Left ventricle myocardium superior (tissue), 1 donor: ENCODE measurements at places on chromosomes 7 and 10. TPM values are rescaled to one million over a fixed set of nuclear protein-coding genes. Genes with fewer than 3 reads are reported as not detected.

CUZD1 gene
- 0.12 TPM for total RNA-seq

AGBL3 gene
- 1.1 TPM for total RNA-seq

FAM180A gene
- total RNA-seq = 11.4 TPM

SPDYE5 gene
- total RNA-seq = not detected

DENND11 gene
- total RNA-seq = 10.8 TPM

TUBB8 gene
- not detected for total RNA-seq

RSPH10B2 gene
- total RNA-seq = not detected

STAMBPL1 gene
- total RNA-seq = 2.4 TPM

PNLIP gene
- not detected for total RNA-seq

IFIT5 gene
- total RNA-seq = 8.1 TPM

SLC16A9 gene
- total RNA-seq = 0.40 TPM

CYP3A4 gene
- total RNA-seq = not detected

NPTX2 gene
- total RNA-seq = 2.1 TPM

ANKRD61 gene
- 0.20 TPM for total RNA-seq

AMPH gene
- 2.1 TPM for total RNA-seq

ST8SIA6 gene
- total RNA-seq = 7.4 TPM

ZNF239 gene
- 2.2 TPM for total RNA-seq

RBM28 gene
- 36.0 TPM for total RNA-seq

CPA1 gene
- not detected for total RNA-seq

PPP1R17 gene
- total RNA-seq = not detected

SORCS1 gene
- total RNA-seq = 2.3 TPM

DNA sequence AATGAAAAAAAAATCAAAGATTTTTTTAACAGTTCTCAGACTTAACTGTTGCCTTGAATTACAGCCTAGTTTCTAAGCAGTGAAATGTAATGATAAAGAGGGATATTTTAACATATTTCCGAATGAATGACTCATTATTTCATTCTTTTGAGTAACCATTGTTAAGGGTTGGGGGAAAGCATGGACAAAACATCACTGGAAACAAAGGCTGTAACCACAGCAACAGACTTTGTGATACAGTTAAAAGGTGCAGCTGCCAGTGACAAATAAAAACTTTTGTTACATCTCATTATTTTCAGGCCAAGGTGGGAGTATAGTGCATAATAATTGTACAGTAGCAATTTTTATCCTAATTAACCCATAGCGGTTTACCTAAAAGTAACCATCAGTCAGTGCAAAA, 172.6 kb downstream of the LRRTM3 start:
- DNase-seq = no peak

DNA sequence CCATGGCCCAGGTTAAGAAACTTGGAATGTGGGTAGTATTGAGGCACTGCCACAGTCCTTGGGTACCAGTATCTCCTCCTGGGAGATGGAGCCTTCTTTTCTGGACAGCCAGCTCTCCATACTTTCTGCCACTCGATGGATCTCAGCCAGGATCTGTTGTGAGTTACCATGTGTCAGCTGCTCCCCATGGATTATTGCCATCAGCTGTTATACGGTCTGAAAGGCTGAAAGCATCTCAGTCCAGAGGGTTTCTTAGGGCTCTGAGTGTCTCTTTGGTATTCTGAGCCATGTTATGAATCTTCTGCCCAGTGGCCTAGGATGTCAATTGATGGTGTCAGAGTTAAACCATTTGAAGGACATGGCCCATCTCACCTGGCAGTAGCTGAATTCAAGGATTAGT, 197.5 kb downstream of the C7orf25 start:
- DNase-seq = no peak

DNA sequence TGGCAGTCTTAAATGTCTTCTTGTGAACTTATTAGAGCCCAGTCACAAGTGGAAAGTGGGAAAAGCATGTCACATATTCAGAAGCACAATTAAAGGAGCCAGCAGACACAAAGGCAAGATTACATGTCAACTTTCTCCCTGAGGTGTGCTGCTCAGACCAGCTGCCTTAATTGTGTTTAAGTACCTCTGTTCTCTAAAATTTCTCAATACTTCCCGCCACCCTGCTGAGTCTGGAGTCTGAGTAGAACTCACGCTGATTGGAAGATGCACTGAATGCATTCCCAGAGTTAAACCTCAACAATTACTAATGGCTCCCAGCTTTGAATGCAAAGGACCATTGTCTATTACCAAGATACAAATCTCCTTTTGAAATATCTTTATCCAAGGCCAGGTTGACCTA, 166.4 kb upstream of the COBL start:
- DNase-seq = no peak

- no peak for DNase-seq
Measured at GRCh38 chr10:560314-560992, 129.0 kb downstream of the DIP2C start.

DNA sequence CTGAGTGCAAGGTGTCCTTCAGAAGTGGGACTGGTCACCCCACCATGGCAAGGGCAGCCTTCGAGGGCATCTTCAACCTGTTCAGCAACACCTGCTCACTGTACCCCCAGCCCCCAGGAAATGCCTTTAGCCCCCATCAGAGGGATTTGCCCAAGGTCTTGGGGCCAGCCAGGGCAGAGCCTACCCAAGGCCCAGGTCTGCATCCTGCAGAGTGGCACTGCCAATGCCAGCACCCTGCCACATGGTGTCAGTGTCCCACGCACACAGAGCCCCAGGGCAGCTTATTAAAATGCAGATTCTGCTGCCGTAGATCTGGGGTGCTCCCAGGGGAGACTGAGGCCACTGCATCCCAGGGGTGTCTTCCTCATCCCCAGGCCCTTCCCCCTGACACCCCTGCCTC, 106.2 kb upstream of the KCTD7 start:
- DNase-seq = no peak

DNA sequence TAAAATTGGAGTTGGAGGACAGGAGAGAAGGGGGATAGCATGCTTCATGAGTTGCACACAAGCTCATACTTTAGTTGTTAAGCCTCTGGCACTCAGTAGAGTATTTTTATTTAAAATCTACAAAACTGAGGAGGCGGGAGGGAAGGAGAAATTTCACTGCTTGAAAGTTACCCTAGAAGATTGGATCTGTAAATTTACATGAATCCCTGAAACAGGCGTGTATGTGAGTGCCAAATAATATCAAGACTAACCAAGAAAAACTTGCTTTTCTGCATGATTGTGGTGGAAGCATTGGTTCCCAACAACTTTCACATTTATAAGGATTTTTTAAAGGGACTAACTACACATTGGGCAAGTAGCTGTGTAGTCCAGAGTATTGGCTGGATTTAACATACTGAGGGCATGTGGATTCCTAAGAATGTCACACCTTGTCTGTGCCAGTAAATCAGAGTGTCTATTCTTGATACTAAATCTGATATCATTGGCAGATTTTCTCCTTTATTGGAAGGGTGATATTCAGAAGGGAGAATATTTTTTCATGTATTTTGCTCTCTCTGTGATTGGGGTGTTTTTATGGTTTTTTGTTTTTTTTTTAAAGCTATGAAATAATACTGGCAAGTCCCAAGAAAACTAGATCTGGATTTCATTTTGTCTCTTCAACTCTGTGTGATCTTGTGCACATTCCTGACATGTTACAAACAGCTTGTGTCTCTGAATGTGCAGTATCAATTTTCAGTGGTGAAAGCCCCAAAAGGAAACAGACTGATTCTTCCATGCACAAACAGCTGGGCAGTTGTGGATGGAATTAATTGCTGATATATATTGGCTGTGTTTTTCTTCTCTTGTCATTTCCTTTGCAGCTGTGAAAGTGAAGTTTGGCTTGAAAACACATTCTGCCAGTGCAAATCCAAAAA, 67.2 kb downstream of the ADD3 start:
- no peak for DNase-seq

- DNase-seq = no peak
Measured at GRCh38 chr10:18968159-18968558, 80.4 kb upstream of the MALRD1 start.

GRCh38 chr7:156754201-156754600, 113.6 kb downstream of the RNF32 start:
- no peak for DNase-seq

GRCh38 chr10:8158193-8159071, 103.9 kb downstream of the GATA3 start:
- no peak for DNase-seq

GRCh38 chr7:135800560-135800959, 51.9 kb upstream of the FAM180A start:
- no peak for DNase-seq

GRCh38 chr10:17113346-17113745, 16.3 kb downstream of the CUBN start:
- no peak for DNase-seq

GRCh38 chr10:112082120-112082519, 101.4 kb downstream of the GPAM start:
- DNase-seq = peak; percentile 37

GRCh38 chr7:132183781-132184380, 392.4 kb downstream of the PLXNA4 start:
- no peak for DNase-seq

- DNase-seq = no peak
Measured at GRCh38 chr7:79332091-79332490, 121.4 kb downstream of the MAGI2 start.

DNA sequence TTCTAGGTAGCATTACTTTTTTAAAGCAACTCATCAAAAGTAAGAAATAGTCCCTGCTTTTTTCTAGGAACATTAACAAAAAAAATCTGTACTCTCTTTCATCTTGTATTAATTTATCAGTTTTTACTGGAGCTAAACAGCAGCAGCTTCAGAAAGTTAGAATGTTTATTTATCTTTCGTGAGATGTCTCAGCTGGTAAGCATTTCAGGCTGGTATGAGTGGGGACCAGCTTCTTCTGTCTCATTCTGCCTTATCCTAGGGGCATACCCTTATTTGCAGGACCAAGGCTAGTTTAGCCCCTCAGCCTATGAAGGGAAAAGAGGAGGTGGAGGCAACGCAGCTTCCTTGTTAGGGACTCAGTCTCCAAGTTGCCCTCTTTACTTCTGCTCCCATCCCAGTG, 35.1 kb downstream of the LANCL2 start:
- DNase-seq = no peak

- DNase-seq = no peak
Measured at GRCh38 chr7:106339513-106340246, 54.9 kb upstream of the NAMPT start.

DNA sequence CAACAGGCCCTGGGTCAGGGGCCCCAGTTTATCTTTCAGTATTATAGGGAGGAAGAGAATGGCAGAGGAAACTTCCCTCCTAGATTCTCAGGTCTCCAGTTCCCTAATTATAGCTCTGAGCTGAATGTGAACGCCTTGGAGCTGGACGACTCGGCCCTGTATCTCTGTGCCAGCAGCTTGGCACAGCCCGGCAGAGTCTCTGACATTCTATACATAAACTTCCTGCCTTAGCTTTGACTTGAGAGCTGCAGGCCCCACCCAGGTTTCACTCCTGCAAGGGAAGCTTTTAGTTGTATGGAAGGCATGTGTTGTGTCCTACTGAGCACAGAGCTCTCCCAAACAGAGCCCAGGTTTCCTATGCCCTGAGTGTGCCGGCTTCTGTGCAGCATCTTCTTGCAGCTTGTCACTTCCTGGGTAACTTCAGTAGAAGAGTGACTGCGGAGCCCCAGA, 205.6 kb upstream of the PRSS58 start:
- no peak for DNase-seq

DNA sequence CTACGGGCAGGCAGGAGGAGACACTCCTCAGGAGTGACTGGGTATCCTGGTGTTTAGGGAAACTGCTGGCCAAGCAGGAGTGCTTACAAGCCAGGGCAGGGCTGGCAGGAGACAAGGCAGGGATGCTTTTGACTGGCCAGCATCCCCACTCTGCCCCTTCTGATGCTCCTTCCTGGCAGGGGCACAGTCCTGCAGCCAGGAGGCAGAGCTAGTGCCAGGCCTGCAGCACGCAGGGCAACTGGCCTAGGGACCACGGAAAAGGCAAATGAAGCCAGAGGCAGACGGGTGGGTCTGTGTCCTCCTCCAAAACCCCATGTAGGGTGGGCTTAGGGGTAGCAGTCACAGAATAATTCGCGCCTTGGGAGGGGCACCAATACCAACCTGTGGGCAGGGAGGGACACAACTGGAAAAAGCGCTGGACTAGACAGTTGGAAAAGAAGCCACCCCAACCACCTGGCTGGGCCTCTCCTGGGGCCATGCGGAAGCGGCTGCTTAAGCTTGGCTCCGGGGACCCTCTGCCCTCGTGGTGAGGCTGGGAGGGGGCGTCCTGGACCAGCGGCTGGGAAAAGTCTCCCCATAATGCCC, 4.8 kb downstream of the IMPDH1 start:
- no peak for DNase-seq

DNA sequence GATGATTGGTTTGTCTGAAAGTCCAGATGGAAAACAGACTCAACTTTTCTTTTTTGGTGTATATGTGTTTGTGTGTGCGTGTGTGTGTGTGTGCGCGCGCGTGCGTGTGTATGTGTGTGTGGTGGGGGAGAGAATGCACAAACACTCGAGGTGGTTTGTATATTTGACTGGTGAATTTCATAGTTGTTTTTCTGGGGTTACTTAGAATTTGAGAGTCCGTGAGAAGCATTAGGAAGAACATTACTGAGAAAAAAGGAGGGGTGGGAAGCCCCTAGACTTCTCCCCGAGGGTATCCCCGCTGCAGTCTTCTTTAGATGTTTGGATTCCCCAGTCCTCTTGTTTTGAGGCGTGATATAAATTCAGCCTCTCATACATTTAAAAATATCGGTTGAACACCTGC, 6.0 kb downstream of the CAMK1D start:
- DNase-seq = no peak

DNA sequence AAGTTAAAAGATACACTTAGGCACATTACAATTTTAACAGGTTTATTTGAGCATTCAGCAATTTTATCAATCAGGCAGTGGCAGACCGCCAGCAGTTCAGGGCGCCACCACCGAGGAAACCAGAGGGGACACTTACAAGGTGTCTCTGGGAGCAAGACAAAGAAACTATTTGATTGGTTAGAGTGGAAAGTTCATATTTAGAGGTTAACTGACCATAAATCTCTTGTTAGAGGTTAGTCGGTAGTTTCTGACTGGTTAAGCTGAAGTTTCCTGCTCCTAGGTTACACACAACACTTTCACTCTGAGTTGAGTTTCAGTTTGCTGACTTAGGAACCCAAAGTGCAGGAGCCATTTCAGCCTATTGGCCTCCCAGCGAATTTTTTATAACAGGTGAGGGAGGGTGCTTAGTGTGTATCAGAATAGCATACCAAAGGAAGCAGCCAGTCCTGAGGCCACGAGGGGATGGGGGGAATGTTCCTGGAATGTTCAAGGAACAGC, 10.8 kb upstream of the PVRIG start:
- DNase-seq = no peak

- DNase-seq = no peak
Measured at GRCh38 chr7:30816645-30817370, 45.6 kb downstream of the MINDY4 start.

DNA sequence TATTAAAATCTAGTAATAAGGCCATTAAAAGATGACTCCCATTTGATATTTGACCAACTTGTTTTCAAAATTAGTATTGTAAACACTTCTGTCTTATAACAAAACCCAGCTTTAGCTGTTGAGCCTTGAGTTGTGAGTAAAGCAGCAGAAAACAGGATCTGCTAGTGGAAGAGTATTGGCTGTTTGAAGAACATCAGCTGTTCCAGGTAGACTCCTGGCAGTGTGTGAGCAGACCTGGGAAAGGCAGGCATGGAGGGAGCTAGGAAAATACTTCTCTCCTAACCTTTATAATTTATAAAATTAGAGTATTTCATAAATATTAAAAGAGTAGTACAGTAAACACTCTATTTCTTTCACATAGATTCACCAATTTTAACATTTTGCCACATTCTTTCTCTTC, 29.0 kb downstream of the KAT6B start:
- DNase-seq = no peak
